Hematopoietic multipotent progenitor cell treated with erythropoietin and hydrocortisone succinate and interleukin-3 and kit ligand, for 17 days (in vitro differentiated cells): ENCODE measurements at places on chromosomes 5 and 9.

DNA sequence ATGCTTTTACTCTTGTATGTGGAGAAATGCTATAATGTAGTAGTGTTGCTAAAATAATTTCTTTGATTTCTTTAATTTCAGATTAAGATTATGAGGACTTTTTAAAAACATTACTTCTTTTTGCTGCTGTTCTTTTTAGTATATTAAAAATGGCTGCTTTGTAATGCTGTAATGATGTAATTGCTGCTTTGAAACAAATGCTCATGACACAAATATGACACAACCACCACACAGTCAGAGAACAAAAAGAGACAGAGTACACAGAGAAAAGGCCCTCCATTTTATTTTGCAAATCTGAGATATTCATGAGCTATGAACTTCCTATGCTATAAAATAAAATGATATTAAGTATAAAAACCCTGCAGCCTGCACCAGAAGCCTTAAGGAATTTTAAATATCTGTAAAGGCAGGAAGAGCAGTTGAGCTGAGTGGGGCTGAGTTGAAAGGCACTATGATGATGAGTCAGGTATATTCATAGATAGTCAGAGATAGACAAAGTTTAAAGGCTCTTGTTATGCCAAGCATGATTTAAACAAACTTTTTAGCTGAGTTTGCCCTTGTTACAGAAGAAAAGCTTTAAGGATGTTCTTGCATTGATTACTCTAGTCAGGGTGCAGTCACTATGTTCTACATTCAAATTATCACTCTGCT is 5.1 kb upstream of the POU5F2 start:
- DNase-seq, result no peak

DNA sequence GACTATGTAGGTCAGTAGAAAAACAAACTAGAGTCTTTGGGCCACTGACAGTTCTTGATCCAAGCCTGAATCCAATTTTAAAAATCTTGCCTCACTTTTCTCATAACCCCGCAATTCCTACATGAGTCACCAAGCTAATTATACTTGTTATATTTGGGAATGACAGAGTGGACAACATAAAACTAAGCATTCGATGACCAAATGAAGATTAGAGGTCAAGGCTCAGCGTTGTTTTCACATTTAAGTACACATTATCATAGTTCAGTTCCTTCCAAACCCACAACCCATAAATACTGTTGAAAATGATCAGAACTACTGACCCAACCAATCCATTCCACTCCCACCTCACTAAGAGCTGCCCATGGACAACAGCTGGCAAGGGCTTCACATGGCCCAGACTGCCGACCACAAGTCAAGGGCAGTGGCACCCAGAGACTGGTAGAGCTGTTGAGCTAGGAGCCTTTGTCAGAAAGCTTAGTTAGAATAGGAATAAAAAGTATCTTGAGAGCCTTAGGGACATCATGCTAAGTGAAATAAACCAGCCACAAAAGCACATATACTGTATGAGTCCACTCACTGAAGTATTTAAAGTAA is 64.2 kb downstream of the MYO10 start:
- no peak for DNase-seq

DNA sequence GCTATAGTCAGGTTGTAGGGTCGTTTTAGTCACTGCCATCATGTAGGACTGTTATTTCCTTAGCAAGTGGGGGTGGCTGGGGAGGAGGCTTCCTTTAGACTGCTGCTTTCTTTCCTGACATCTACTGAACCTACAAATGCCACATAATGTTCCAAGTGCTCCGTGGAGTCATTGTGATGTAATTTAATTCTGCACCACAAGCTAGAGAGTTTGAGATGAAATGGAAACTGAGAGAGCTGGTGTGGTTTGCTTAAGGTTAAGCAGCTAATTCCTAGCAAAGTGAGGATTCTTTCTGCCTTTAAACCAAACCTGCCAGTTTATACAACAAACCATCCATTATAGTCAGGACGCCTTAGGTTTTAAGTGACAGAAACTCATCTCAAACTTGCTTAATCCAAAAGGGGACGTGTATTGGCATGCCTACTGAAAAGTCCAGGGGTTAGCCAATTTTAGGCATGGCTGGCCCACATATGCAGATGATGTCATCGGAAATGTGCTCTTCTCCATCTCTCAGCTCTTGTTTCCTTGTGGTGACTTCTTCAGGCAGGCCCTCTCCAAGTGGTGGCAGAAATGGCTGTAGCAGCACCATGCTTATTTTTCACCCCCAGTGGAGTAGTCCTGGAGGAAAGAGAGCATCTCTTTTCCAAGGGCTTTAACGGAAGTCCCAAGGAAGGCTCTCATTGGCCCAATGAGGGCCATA is 30.5 kb downstream of the ZNF618 start:
- DNase-seq, result no peak

- no peak for DNase-seq
Measured at GRCh38 chr5:139399501-139400121, 4.3 kb downstream of the SPATA24 start.

- no peak for DNase-seq
Measured at GRCh38 chr5:124583469-124584350, 162.7 kb downstream of the ZNF608 start.

- no peak for DNase-seq
Measured at GRCh38 chr5:150364004-150364403, 6.5 kb downstream of the TCOF1 start.

GRCh38 chr9:127557466-127557869 is 54.6 kb upstream of the STXBP1 start:
- DNase-seq, result no peak
